ENCODE measurements at places on chromosomes 11 and 22.

DNA sequence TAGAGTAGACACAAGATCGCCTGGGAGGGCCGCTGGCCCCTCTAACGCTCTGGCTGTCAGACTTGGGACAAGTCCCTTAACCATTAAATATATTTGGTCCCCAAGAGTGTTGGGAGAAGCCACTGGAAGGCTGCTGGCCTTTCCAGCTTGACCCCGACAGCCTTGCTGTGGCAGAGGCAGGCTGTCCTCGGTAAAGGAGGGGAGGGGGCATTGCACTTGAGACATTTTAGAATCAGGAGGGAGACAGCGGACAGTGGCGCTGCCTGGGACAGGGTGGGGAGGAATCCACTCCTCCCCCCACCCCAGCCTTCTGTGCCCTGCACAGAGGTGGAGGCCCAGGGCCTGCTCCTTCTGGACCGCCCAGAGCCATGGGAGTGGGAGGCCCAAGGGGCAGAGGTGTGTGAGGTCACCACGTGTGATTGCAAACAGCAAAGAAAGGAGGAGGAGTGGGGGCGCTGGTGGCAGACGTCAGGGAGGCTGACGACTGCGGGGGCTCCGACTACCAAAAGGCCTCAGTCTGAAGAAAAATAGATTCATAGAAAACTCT, 28.9 kb downstream of the APOL1 start:
- DNase-seq: no peak

- no peak for DNase-seq
Measured at GRCh38 chr11:128151780-128152179, 435.6 kb downstream of the ETS1 start.

- no peak for DNase-seq
Measured at GRCh38 chr11:116862951-116863350, 25.5 kb upstream of the APOA1 start.

DNA sequence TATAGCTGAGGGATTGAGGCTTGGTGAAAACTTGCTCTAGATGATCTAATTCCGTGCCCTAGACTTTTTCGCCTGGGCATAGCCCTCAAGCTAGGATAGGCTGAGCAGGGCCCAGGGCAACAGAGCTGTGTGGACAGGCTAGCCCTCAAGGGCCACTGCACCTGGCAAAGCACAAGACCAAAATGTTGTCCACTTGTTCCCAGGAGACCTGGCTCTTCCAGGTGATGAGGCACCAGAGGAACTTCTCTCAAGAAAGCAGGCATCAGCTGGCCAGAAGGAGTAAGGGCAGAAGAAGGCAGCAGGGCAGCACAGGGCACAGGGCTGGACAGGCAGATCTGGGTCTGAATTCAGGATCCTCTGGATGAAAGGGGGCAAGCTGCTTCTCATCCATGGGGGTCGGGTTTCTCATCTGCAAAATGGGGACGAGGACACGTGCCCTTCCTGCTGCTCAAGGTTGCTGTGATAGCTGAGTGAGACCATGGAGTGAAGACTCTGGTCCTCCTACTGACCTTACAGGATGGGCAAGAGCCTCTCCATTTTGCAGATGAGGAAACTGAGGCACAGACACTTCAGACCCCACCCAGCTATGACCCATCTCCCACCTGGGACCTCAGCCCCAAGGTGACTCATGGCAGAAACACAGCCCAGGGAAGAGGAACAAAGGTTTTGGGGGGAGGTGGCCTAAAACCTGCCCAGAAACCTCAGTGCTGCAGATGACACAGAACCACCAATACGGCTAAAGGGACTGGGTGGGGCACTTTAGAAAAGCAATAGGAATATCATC, 42.2 kb upstream of the PRDM11 start:
- DNase-seq: no peak

GRCh38 chr22:17717708-17718107, 56.6 kb downstream of the BID start:
- DNase-seq: no peak

- DNase-seq: no peak
Measured at GRCh38 chr11:3865388-3866193, 10.1 kb downstream of the STIM1 start.

GRCh38 chr22:48954781-48955311, 872.8 kb downstream of the BRD1 start:
- no peak for DNase-seq

- no peak for DNase-seq
Measured at GRCh38 chr22:45341498-45341897, 31.8 kb downstream of the FAM118A start.

- DNase-seq: no peak
Measured at GRCh38 chr11:118449316-118449918, 13.1 kb downstream of the KMT2A start.

- DNase-seq: no peak
Measured at GRCh38 chr22:37178350-37179125, 9.5 kb downstream of the C1QTNF6 start.

DNA sequence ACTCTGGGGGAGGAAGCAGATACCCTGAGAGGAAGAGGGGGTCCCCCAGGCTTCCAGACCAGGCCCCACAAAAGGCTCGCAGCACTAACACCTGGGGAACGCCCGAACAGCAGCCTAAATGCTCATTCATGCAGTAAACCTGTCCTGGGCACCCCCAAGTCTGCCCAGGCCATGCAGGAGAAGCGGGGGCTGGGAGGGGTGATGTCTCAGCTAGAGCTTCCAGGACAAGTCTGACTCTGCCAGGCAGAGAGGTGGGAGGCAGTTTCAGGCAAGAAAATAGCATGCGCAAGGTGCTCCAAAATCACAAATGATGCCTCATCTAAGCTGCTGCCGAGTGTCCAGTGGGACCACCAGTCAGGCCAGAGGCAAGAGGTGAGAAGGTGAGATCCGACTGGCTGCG, 14.6 kb downstream of the CABP7 start:
- no peak for DNase-seq

GRCh38 chr11:130721736-130722135, 194.5 kb downstream of the SNX19 start:
- DNase-seq: no peak

DNA sequence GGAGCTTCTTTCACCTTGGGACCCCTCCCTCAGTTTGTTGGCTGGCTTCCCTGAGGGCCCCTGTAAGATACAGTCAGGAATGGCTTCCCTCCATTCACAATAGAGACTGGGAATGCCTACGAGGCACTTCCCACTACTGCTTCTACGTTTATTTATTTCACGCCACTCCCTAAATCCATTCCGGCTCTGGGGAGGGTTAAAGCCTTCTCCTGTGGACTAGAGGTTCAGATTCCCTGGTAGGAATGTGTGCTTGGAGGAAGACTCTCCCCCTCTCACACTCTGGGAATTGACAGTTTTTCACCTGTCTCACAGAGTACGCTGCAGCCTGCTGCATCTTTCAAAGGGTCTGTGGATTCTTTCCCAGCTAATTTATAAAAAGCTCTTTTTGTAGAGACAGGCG, 3.3 kb upstream of the NUCB2 start:
- DNase-seq: no peak

GRCh38 chr11:122910775-122911174, 28.2 kb downstream of the JHY start:
- no peak for DNase-seq

- DNase-seq: no peak
Measured at GRCh38 chr11:118398791-118399559, 2.4 kb upstream of the ATP5MG start.

DNA sequence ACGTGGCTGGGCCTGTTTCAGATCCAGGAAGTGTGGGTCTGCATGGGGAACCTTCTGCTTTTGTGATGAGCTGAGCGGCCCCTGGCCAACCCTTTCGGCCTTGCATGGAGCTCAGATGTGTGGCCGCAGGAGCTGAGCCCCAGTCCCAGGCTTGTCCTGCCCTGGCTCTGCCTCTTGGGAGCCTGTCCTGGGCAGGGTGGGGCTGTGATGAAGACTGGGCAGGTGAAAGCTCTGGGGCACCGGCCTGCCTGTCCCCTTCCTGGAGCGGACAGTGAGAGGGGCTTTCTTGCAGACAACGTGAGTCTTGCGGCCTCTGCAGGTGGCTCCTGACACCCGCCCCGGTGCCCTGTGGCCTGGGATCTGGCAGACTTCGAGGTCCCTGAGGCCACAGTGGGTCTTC, 1296.6 kb downstream of the BRD1 start:
- DNase-seq: no peak

- no peak for DNase-seq
Measured at GRCh38 chr11:40129266-40129665, 1330.2 kb downstream of the LRRC4C start.

GRCh38 chr22:50017701-50018224, 5.2 kb upstream of the IL17REL start:
- no peak for DNase-seq

GRCh38 chr11:37184326-37184725, 586.3 kb upstream of the RAG2 start:
- no peak for DNase-seq

GRCh38 chr22:48267681-48268080, 1505.2 kb downstream of the TBC1D22A start:
- DNase-seq: no peak

DNA sequence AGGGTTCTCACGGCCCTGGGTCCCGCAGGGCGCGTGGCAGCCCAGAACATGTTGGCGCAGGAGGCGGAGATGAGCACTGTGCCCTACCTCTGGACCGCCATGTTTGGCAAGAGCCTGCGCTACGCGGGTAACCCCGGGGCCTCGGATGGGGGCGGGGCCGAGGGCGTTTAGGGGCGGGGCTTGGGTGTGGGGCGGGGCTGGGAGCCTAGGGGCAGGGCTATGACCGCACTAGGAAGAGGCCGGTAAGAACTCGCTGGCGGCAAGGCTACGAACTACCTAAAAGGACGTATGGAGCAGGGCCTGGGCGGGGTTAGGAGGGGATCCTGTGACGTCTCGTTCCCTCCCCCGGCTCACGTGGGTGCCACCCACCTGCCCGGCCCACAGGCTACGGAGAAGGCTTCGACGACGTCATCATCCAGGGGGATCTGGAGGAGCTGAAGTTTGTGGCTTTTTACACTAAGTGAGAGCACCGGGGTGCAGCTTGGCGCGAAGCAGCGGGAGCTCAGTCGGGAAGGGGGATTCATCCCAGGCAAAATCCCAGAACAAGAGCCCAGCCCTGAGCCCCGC, 2.8 kb upstream of the LZTR1 start:
- DNase-seq: no peak

GRCh38 chr22:37502342-37503182, 16.4 kb upstream of the MFNG start:
- DNase-seq: no peak

- no peak for DNase-seq
Measured at GRCh38 chr11:4539603-4540219, 5.3 kb upstream of the OR52M1 start.

DNA sequence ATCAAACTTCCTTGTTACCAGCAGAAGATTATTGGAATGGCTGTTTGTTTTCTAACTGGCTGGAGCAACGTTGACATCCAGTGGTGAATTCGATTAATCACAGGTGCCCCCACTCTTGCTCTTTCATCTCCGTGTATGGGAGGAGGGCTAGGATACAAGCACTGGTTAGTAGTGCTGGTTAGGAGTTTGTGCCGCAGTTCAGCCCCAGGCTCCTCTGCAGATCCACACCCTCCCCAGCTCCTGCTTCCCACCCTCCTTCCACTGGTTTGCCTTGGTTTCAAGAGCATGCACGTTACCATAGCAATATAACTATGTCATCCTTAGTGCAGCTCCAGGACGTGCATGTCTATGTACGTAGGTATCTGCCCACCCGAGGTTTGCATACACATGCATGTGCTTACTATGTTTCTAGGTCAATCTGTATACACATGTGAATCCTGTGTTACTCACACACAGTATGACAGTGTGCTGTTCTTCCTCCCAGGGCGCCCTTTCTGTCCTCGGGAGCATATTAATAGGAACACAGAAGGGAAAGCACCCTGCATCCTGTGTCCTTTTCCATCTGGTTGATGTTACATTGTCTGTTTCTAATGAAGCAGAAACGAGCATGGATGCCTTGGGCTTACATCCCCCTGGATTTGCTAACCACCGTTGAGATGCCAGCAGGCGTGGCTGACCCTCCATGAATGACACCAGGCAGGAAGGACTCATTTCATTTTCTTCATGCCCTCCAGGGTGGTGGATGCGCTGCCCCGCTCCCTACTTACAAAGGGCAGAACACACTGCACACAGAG, 539.3 kb downstream of the OPCML start:
- DNase-seq: no peak

- DNase-seq: no peak
Measured at GRCh38 chr22:41899992-41900651, 14.8 kb downstream of the SHISA8 start.

DNA sequence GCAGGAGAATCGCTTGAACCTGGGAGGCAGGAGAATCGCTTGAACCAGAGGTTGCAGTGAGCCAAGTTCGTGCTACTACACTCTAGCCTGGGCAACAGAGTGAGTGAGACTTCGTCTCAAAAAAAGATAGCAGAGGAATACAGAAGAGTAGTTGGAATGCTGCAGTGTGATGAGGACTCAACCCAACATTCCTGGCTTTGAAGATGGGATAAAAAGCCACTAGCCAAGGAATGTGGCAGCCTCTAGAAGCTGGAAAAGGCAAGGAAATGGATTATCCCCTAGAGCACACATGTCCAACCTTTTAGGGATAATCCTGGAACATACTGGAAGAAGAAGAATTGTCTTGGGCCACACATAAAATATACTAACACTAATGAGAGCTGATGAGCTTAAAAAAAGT, 13.9 kb downstream of the SLC25A17 start:
- no peak for DNase-seq

DNA sequence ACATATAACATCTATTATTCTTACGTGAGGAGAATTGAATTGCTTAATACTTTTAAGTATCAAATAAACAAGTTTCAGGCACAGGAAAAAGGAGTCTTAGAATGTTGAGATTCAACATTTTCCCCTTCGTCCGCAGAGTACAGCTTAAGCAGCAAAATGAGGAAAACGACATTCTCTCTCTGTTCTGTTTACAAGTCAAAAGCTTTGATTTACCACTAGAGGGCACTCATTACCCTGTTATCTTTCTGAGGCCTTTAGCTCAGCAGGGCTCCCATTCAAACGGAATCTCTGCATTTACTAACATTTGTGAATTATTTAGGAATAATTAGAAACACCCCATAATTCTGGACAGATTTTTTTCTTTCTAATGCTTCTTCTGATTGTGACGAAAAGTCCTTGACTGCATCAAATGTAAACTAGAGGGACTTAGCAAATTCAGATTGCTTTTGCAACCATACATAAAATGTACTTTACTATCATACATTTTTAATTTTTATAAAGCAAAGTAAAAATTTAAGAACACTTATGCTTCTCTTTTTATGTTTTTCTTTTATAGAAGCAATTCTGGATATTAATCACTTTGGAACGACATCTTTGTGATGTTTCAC, 75.0 kb downstream of the JRKL start:
- DNase-seq: no peak

DNA sequence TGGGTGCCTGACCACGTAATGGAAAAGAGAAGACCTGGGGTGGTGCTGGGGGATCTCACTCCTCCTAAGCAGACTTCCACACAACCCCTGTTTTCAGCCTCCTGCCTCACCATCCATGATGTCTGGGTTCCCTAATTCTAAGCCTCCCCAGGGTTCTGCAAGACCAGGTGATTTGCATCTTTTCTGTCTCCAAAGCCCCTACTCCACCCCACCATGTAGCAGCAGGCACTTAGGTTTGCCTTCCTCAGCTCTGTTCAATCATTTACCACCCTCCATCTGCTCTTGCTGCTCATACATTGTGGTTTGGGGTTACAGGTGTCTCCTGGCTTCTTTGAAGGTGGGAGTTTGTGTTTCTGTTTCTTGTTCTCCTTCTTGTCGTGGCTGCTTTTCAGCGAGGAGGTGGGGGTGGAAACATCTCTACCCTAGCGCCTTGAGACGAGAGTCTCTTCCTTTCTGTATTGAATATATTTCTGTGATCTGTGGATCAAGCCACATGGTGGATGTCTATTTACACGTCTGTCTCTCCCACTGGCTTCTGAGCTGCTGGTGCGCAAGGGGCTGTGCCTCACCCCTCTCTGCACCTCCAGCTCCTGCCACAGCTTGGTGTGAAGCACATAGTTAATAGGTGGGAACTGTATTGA, 6.6 kb upstream of the SSTR3 start:
- no peak for DNase-seq

- no peak for DNase-seq
Measured at GRCh38 chr11:70031631-70032469, 46.3 kb upstream of the ANO1 start.
